Kidney epithelial cell (primary cell): ENCODE measurements at places on chromosomes 3 and 15.

DNA sequence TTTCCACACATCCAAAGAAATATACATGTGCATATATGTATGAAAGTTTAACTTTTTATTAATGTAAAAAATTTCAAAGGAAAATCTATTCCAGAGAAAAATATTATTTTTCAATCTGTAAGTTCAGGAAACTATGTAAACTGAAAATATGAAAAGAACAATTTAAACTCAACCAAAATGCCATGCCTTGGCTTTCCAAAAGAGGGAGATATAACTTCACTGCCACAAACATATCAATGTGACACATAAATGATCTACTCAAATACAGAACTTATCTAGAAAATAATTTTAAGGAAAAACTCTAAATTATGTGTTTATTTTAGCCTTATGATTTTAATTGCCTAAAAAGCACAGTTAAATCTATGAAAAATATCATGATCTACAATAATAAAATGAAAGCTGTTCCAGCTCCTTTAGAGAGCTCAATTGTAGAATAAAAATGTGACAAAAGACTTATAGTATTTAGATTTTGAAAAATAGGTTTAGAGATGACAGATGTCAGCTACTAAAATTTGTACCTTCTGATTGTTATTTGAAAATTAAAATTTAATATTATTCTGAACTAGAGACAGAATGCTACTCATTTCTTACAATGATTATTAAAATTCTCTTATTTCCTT, 94.8 kb downstream of the GBE1 start:
- DNase-seq = no peak

GRCh38 chr3:155714295-155714718, 30.6 kb downstream of the PLCH1 start:
- DNase-seq = no peak

DNA sequence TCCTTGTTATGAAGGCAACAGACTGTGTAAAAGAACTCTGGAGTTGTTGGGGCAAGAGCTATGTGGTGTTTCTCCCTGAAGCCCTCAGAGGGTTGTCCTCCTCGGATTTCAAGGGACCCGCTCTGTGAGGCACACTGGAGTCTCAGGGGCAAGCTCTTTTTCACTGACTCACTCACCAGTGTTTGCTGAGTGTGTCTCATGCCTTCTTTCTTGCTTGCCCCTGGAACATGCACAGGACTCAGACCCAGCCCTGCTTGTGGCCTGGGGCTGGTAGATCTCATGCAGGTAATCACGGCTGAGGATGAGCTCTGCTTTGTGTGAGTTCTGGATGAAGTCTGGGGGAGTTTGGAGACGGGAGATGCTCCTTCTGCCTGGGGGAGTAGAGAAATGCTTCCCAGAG, 93.7 kb downstream of the CACNA1D start:
- DNase-seq = no peak

- DNase-seq = peak; percentile 82
Measured at GRCh38 chr15:22888120-22888859, 49.8 kb downstream of the NIPA2 start.

DNA sequence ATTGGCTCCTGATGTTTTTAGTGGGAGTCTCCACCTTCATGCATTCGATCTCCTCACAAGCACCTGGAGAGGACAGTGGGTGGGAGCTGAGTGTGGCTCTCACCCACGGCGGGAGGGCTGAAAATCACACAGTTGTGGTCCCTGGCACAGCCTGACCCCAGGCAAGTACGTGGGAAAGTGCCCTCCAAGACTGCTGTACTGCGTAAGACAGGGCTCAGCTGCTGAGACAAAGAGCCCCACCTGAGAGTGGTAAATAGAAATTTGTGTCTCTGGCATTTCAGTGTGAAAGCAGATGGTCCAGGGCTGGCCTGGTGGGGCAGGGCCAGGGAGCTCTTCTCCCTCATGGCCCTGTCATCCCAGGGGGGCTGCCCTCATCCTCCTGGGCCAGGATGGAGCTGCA, 77.4 kb upstream of the IQSEC1 start:
- no peak for DNase-seq

DNA sequence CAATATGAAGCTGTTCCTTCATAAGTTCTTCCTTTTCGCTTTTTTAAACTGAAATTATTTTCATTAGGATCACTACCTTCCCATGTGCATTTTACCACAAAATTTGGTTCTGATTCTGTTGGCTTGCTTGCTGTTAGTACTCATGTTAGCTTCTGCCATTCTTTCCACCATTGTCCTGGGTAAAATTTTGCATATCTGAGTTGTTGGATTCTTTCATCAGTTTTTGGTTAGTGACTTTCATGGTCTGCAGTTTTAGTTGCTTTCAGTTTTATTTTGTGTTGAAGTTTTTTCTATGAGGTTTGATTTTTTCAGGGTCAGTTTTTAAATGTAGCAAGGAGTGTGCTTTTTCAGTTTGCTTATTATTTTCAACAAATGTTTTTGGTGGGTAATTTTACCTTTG, 71.9 kb downstream of the SMAD3 start:
- DNase-seq = no peak

DNA sequence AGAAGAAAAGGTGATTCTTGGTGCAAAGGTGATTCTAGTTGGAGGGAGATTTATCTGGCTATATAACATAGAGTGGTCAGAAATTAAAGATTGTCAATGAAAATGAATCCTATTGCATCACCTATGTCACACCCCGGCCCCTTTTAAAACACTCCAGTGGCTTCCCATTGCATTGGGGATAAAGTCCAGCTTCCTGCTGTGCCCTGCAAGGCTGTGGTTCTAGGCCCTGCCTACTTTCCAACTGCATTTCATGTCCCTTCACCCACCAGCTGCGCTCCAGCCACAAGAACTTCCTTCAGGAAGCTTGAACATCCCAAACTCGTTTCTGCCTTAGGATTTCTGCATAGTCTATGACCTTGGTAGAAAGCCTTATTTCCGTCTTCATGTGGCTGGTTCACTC, 118.7 kb upstream of the UMPS start:
- DNase-seq = no peak

DNA sequence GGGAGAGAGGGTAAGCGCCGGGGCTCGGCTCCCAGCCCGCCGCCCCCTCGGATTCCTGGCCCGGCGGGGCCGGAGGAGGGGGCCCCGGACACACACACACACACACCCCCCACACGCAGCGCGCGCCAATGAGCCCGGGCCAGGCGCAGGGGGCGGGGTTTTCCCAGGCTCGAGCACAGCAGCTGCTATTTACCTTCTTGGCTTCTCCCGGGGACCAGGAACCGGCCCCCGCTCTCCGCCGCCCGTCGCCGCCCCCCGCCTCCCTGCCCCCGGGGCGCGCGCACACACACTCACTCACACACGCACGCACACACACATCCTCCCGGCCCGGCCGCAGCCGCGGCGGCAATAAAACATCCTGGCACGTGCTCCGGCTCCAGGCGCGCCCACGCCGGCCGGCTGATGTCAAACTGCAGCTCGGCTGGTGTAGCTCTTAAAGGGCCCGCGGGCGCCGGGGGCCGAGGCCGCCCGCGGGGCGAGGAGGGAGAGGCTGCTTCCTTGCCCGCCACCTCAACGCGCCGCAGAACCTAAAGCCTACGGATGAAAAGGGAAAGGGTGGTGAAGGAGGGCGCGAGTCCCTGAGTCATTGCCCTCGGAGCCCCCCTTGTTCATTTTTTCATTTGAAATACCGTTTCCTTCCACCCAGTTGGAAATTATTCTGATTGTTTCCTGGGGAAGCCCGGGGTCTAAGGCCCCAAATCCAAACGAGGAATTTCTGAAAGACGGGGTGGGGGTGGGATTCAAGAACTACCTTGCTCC, 1.0 kb upstream of the HES1 start:
- no peak for DNase-seq

DNA sequence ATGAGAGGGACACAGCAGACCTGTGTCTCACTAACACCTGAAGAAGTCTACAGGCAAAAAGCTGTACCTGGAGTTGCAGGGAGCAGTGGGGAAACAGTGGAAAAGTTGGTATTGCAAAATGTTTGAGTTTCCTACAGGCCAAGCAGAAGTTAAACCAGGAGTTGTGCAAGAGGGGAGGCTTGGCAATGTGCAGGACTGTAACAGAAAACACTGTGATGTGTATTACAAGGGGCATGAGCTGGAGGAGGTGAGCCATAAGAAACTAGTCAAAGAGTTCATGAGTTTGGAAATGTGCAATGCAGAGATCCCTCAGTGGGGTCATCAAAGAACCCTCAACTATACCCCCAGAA, 47.1 kb upstream of the SERPINI2 start:
- DNase-seq = no peak

GRCh38 chr15:25832158-25832557, 31.0 kb downstream of the ATP10A start:
- DNase-seq = no peak

- no peak for DNase-seq
Measured at GRCh38 chr3:157030712-157031111, 129.2 kb downstream of the CCNL1 start.

DNA sequence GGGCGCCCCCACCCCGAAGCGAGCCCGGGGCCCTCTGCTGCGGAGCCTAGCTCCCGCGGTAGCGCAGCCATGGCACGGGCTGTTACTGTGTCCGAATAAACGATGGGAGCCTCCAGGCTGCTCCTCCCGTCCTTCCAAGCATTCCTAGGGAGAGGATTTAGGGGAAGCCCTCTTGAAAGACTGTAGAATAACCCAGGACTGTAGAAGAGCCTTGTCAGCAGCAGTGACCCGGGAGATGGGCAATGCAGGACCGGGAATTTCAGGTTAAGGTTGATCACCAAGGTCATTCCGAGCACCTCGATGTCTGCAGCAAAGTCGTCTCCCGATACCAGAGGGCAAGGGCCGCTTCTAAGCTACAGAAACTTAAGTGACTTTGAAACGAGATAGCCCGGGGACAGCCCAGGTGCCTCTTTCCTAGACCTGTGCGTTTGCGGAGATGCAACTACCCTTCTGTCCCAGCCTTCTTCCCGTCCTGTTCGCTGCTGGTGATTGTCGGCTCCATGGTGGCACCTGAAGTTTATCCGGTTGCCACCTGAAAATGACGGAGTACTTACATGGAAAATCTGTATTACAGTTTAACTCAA, 753 bp upstream of the MYO5A start:
- DNase-seq = no peak

- no peak for DNase-seq
Measured at GRCh38 chr3:76826861-76827260, 213.0 kb upstream of the ROBO2 start.

- DNase-seq = no peak
Measured at GRCh38 chr15:49110158-49110944, 45.0 kb downstream of the COPS2 start.

DNA sequence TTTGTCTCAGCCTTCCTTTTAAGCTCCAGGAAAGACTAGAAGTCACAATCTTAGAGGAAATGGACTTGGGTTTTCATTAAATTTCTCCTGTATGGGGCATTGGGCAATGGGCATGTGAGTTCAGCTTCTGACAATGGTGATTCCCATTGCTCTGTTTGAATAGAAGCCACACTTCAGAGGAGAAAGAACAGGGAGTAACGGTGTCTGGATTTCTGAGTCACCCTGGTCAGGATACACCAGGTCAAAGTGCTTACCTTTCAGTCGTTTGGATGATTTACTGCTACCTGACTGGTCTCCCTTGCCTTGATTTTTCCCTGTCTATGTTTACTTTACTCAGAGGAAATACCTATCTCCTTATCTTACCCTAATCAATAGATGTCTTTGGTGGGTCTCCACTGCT, 111.7 kb upstream of the VEPH1 start:
- no peak for DNase-seq

DNA sequence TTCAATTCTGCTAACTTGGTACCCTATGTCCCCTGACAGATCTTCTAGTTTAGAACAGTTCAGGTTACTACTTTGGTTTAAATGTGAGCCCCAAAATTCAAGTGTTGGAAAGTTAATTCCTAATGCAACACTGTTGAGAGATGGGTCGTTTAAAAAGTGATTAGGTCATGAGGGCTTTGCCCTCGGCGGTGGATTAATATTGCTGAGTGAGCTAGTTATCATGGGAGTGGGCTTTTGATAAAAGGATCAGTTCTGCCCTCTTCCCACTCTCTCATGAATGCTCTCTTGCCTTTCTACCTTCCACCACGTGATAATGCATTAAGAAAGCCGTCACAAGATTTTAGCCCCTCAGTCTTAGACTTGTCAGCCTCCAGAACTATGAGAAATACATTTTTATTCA, 72.1 kb downstream of the BTLA start:
- no peak for DNase-seq

DNA sequence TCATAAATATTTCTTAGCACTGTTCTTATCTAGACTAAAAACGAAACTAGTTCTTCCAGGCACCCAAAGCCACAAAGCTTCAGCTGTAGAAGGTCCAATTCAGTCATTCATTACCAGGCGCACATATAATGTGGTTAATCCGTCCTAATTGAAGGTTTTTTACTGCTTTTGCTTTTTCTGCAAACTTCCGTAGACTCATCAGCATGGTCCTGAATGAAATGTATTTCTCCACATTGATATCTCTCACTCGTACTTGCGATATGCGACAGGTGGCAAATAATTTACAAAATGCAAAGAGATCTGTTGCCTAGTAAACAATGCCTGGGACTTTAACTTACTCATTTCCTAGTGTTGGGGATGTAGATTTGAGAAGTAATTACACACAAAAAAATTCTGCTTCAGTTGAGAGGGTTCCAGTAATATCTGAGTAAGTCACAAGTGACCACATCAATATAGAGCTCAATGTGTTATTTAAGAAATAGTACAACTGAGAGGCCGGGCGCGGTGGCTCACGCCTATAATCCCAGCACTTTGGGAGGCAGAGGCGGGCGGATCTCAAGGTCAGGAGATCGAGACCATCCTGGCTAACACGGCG, 75.0 kb upstream of the MBNL1 start:
- no peak for DNase-seq

GRCh38 chr15:36696196-36696595, 116.8 kb downstream of the CDIN1 start:
- DNase-seq = no peak

GRCh38 chr15:35349916-35350315, 196.0 kb downstream of the DPH6 start:
- no peak for DNase-seq

- DNase-seq = no peak
Measured at GRCh38 chr3:39531066-39531465, 63.6 kb downstream of the MOBP start.

DNA sequence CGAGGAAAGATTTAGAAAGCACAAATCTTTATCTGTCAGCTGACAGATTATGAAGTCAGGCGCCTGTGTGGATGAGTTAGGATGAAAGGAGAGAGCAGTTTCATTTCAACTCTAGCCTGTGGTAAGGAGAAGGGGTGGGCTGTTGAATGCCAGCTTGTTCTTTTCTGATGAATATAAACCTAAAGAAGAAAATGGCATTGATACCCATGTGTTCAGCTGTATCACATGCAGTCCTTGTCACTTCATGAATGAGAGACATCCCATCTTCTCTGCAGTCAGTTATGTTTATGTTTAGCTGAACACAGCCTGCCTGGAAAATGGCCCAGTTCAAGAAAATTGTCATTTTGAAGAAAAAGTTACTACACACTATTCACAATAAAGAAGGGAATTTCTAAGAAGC, 345.7 kb upstream of the RBMS3 start:
- DNase-seq = no peak

- no peak for DNase-seq
Measured at GRCh38 chr3:37993067-37993455, 2.5 kb downstream of the VILL start.

- DNase-seq = no peak
Measured at GRCh38 chr3:189446959-189447560, 184.1 kb upstream of the TP63 start.
